Hypothalamus (tissue), 51 donors: ENCODE measurements at places on chromosomes 1 and 21.

DNA sequence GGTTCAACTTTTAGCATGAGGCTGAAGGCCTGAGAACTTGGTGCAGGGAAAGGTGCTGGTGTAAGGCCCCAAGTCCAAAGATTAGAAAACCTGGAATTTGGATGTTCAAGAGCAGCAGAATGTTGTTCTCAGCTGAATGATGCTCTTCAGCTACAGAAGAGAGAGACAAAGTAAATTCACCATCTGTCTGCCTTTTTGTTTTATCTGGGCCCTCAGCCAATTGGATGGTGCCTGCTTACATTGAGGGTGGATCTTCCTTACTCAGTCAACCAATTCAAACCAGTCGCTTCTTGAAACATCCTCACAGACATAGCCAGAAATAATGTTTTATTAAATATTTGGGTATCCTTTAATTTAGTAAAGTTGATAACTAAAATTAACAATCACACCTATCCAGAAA, 748.2 kb upstream of the ADAMTS5 start:
- DNase-seq, result no peak

DNA sequence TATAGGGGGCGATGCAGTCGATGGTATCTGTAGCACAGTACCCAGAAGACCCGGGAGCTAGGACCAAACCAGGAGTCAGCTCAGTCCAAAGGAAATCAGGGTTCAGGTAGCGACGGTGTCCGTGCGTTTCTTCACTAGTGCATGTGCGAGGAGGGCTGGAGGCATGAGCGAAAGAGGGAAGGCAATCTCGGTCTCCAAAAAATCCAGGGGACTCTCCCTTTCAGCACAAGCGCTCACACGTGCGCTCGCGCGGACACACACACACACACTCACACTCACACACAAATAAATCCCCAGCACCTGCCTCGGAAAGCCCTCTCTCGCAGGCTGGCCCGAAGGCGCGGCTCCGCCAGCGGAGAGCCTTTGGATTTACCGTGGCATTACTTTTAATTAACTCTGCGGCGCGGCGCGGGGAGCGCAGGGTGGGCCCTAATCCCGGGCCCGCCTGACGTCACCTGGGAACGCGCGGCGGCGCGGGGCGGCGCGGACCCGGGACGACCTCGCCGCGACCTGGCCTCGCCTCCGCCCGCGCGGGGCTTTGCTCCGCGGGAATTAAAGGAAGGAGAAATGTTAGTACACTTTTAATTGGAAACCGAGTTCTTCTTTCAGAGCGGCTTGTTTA, 121.2 kb downstream of the LMX1A start:
- DNase-seq, result no peak

DNA sequence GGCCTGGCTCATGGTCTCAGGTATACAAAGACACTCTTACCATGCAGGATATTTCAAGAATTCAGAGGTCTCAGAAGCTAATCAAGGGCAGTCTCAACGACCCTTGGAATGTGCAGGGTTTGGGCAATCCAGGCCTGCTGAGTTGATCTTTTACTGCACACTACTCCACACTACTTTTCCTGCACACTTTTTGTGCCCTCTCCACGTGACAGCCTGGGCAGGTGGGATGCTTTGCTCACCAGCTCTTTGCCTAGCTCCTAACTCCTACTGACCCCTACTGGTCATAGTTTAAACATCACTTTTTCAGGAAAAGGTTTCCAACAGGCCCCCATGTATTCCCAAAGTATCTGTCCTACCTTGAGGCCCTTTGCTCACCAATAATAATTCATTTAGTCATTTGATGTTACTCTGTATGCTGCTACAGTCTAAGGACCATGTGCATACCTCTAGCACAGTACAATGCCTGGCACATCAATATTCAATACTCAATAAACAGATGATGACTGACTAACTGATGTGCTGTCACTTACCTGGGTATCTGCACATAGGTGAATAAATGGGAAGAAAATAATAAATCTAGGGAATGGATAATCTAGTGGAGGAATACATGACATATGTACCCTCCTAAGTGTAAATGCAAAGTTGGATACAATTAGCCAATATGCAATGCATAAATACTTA, 9.6 kb downstream of the DUSP23 start:
- no peak for DNase-seq

DNA sequence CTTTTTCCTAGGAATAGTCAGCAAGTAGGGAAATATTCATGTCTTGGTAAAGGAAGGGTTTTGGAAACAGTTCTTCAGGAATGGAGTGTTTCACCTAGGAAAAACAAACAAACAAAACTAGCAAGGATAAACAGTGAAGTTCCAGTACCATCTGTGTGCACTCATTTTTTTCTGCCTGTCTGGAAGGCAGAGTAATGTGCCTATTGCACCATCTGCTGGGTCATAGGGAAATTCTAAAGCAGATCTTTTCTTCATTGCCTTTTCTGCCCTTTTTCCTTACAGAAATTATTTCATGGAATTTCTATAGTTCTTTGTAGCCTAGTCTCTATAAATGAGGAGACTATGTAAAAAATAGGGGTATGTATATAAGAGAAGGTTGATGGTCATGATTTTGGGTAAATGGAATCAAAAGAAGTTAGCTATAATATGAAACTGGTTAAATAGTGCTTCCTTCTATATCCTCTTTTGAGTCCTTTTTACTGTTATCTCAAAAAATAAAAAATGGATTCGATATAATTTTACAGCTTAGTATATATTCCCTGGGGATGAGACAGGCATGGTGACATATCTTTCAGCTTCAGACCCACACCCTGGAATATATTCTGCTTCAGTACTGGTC, 3.4 kb upstream of the HRNR start:
- no peak for DNase-seq

- no peak for DNase-seq
Observed at GRCh38 chr1:109391626-109392025, 6.1 kb downstream of the SORT1 start.

GRCh38 chr1:236204039-236204438, 61.7 kb downstream of the GPR137B start:
- DNase-seq, result no peak

- DNase-seq, result no peak
Observed at GRCh38 chr21:36928960-36929359, 37.5 kb downstream of the HLCS start.

GRCh38 chr1:39954870-39955546, at the start of gene MFSD2A:
Gene MFSD2A, plus strand, starts transcription at chr1:39955145. Its CDS starts 148 bp downstream, at chr1:39955293.
- DNase-seq, result peak; percentile 90

DNA sequence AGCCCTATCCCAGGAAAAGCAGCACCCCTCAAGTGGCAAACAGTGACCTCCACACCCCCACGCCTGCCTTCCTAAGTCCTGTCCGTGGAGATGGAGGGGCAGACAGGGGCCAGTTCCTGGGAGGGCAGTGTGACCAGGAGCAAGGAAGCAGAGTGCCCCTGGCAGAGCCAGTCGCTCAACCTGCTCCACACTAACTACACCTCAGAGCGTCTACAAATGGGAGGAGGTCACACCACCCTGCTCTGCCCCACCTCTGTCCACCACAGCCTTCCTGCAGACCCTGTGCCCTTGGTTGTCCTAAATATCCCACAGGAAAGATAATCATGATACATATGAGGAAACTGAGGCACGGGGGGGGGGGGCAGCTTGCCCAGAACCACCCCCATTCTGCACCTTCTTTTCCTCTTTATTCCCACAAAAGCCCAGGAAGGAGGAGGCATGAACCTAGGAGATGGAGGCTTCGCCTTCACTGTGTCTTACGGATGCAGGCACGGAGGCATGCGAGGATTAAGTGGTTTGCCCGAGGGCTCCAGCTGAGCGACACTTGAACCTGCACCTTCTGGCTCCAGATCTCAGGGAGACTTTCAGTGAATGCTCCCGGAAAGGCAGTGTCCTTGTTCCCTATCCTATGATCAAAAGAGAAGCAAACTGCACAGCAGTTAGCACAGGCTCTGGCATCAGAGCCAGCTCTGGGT, 42.7 kb upstream of the SELENON start:
- no peak for DNase-seq

DNA sequence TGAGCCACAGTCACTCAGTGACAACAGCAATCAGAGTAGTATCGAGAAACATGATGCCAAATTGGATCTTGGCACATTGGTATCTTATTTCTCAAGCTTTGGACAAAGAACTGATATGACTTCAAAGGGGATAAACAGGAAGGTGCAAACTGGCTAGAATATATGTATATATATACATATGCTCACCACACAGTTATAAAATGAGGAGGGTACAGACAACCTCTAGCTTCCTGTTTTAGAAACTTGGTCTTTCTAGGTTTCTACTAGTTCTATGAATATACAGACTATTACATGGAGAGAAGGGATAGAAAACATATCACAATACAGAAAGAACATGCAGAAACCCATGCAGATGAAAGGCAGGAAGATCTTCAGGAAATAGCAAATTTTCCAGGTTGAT, 292.1 kb upstream of the SNX7 start:
- DNase-seq, result no peak

- no peak for DNase-seq
Observed at GRCh38 chr1:203367057-203367456, 16.1 kb upstream of the FMOD start.

DNA sequence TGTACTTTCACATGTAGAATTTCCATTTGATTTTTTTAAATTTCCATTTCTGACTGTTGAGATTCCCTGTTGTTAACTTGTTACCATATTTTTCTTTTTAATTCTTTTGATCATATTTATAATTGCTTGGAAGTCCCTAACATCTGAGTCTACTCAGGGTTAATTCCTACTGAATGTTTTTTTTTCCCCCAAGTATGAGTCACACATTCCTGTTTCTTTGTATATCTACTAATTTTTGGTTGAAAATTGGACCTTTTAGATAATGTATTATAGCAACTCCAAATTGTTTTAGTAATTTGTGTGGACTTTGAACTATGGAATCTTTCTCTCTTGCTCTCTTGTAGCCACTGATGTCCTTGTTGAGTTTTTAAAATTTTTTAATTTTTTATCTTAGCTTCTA, 54.6 kb downstream of the STXBP3 start:
- DNase-seq, result no peak

DNA sequence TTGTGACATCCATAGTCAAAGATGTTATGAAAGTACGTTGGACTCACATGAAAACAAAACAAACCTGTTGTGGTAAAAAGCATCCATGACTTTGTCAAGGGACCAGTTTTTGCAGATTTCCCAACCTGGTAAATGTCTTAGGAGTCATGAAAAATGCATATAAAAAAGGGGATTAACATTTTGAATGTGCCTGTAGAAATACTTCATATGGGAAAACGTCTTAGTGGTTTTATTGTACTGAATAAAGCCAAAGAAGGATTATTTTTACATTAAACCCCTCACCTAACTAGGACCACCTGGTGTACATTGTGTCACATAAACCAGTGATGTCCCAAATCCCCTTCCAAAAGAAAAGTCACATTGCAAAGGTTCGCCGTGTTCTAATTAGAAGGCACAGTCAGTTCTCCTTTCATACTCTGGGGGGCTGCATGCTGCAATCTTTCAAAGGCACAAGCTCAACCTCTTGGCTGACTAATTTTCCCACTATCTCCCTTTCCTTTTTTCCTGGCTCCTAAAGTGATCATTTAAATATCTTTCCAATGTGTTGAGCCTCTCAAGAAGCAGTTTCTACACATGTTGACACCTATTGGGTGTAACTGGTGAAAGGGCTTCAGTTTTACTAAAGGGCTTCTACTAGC, 119.8 kb upstream of the SPAG17 start:
- no peak for DNase-seq

- DNase-seq, result no peak
Observed at GRCh38 chr1:184215274-184215925, 163.9 kb downstream of the TSEN15 start.

- DNase-seq, result no peak
Observed at GRCh38 chr1:26161415-26162219, 2.7 kb downstream of the FAM110D start.

DNA sequence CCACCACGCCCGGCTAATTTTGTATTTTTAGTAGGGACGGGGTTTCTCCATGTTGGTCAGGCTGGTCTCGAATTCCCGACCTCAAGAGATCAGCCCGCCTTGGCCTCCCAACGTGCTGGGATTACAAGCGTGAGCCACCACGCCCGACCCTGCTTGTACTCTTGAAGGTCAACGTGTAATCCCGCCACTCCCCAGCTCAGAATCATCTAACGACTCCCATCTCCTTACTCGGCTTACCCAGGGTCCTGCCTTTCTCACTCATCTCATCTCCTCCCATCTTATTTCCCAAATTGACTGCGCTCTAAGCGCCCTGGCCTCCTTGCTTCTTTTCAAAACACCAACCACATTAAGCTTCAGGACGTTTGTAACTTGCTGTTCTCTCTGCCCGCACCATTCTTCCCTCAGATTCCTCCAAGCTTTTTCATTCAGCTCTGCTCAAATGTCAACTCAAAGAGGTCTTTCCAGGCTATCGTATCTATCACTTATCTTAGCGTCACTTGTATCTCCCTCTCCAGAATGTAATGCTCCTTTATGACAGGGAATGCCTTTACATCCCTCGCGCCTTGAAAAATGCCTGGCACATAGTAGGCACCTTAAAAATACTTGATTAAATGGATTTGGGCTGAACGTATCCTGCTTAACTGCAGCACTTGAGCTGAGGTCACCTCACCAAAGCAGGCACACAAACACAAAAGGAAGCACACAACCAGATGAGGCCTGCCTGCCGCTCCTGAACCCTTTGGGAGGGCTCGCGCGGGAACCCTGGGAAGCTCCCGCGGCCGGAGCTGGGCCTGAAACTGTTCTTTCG, 1.4 kb upstream of the USP1 start:
- DNase-seq, result no peak

DNA sequence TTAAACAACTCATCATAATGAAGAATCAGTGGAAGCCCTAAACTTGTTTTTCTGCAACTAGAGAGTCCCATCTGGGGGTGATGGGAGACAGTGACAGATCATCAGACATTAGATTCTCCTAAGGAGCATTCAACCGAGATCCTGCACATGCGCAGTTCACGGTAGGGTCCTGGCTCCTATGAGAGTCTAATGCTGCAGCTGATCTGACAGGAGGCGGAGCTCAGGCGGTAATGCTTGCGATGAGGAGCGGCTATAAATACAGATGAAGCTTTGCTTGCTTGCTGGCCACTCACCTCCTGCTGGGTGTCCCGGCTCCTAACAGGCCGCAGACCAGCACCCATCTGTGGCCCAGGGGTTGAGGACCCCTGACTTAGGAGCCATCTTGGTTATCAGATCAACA, 247.2 kb downstream of the FMN2 start:
- no peak for DNase-seq

DNA sequence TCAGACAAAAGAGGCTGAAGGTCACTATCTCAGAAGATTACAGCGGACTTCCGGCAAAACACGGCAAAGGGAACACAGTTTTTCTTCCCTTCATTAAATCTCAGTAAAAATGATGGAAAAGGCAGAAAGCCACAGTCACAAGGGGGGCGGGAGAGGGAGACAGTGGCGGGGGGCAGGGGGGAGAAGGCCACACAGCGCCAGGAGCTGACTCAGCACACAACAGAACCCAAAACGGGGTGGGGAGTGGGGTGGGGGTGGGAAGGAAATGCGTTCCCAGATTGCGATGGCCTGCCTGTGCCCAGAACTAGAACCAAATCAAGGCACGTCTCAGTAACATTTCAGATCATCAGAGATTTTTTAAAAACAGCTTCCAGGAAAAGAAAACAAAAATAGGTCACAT, 13.4 kb downstream of the CFAP74 start:
- peak; percentile 10 for DNase-seq

- DNase-seq, result no peak
Observed at GRCh38 chr1:33263890-33264504, 7.7 kb downstream of the ZNF362 start.

- no peak for DNase-seq
Observed at GRCh38 chr1:119027759-119028158, 39.6 kb upstream of the TBX15 start.
